ENCODE measurements at places on chromosomes 5 and 9.
A peak's percentile ranks its signal among the peaks of the same experiment; 100 is the strongest.

DNA sequence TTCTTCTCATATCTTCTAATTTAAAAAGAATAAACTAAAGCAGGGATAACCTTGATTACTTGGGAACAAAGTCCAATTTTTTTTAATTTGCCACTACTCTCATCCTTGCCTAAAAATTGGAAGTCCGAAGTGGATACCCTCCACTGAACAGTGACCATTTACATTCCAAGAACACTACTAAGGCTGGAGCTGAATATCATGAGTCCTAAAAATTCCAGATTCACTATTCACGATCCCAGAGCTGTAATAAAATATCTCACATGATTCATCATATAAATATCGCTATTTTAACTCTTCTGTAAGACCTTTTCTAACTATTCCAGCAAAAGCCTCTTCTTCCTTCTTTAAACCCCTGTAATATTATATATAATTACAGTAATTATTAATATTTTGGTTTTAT lies 57.4 kb downstream of the ATPSCKMT start:
- DNase-seq, result peak; percentile 53

- peak; percentile 37 for DNase-seq
These were observed 44.1 kb downstream of the FBXL7 start for GRCh38 chr5:15544039-15544438.

GRCh38 chr9:11946531-11946930 lies 746.7 kb upstream of the TYRP1 start:
- peak; percentile 38 for DNase-seq

- no peak for DNase-seq
These were observed 167.6 kb upstream of the OTULINL start for GRCh38 chr5:14414007-14414406.

DNA sequence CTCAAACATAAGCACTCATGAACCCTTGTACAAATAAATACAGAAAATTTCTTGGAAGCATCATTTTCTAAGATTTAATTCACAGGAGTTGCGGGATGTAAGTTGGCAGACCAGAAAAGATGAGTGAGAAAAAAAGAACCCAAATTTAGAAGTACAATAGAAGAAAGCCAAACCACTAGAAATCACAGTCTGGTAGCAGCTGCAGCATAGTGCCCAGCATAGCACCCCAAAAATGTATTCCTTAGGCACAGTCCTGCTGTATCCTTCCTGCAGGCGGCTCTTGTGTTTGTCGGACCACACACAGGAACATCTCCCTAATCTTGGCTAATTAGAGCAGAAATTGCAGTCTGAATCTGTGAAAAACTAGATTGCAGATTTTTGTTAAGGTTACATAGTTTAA lies 208.5 kb upstream of the TRPM3 start:
- DNase-seq, result no peak

DNA sequence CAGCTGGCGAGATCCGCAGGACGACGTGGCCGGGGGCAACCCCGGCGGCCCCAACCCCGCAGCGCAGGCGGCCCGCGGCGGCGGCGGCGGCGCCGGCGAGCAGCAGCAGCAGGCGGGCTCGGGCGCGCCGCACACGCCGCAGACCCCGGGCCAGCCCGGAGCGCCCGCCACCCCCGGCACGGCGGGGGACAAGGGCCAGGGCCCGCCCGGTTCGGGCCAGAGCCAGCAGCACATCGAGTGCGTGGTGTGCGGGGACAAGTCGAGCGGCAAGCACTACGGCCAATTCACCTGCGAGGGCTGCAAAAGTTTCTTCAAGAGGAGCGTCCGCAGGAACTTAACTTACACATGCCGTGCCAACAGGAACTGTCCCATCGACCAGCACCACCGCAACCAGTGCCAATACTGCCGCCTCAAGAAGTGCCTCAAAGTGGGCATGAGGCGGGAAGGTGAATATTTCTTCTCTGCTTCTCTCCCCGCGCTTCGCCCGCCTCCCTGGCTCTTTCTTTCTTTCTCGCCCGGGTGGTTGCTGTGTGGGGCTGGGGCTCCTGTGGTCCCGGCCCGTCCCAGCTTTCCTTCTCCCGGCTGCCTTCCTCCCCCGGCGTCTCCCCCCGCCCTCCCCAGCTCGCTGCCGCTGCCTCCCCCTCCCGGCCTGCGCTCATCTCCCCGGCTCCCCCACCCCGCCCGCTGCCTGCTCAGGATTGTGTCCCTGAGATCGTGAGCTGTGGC lies 2.2 kb downstream of the NR2F1 start:
- DNase-seq, result peak; percentile 34

DNA sequence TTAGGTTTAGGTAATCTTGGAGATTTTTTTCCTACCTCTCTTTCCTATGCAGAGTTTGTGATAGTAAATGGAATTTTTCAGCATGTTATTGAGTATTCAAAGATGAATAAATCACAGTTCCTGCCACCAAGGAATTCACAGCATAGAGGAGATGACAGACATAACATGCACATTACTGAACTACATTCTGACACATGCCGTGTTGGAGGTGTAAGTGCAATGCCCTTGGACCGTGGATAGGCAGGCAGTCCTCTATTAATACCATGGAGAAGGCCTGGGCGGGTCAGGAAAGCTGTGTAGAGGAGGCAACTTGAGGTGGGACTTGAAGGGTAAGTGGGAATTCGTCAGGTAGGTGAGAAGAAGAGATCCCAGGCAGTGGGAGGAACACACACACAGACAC lies 43.9 kb downstream of the MCCC2 start:
- DNase-seq, result no peak

DNA sequence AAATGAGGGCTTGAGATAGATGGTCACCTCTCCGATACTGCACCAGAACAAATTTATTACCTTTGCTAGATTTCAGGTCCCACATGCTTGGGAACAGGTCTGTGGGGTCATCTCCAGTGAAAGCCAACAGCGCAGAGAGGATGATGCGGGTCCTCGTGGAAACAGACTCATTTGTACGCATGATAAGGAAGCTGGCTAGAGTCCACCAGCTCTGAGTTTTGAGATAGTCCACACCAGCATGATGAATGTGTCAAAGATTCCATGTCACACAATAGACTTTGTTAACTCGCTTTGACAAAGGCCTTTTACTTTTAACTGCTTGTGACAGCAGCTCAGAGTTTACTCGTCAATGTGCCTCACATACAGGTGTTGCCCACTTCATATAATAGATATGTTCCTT lies 105.4 kb upstream of the TBCA start:
- no peak for DNase-seq

- no peak for DNase-seq
These were observed 1544.9 kb upstream of the WWC1 start for GRCh38 chr5:166746506-166746905.

- DNase-seq, result no peak
These were observed 37.2 kb upstream of the NRARP start for GRCh38 chr9:137339045-137339907.

- DNase-seq, result peak; percentile 76
These were observed 52.7 kb downstream of the RXRA start for GRCh38 chr9:134378901-134379338.

GRCh38 chr9:108783326-108783725 lies 72.5 kb downstream of the ACTL7B start:
- DNase-seq, result no peak

DNA sequence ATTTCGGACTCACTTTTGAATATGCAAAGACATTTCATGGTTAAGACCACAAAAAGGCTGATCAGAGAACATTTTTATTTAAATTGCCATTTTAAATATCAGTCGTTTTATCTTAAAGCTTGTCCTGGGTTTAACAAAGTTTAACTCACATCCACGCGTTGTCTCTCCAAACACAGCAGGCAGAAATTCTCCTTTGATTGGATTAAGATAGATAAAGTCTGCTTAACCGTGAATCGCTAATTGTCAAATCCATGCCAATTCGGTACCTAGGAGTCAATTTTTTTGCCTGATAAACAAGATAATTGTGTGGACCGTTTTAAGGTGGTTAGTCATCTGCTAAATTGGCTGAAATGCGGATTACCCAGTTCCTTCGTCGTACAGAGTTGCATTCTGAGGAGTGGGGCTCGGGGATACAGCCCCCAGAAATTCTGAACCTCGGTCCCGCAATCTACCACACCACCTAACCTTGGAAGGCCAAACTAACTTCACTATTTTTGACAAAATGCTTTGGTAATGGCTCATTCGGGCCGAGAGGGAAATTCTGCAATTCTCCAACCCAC lies 665 bp upstream of the BTF3 start:
- no peak for DNase-seq

GRCh38 chr9:114278881-114279570 lies 43.9 kb upstream of the ORM1 start:
- peak; percentile 61 for DNase-seq
